ENCODE measurements at places on chromosomes 6 and 20.

DNA sequence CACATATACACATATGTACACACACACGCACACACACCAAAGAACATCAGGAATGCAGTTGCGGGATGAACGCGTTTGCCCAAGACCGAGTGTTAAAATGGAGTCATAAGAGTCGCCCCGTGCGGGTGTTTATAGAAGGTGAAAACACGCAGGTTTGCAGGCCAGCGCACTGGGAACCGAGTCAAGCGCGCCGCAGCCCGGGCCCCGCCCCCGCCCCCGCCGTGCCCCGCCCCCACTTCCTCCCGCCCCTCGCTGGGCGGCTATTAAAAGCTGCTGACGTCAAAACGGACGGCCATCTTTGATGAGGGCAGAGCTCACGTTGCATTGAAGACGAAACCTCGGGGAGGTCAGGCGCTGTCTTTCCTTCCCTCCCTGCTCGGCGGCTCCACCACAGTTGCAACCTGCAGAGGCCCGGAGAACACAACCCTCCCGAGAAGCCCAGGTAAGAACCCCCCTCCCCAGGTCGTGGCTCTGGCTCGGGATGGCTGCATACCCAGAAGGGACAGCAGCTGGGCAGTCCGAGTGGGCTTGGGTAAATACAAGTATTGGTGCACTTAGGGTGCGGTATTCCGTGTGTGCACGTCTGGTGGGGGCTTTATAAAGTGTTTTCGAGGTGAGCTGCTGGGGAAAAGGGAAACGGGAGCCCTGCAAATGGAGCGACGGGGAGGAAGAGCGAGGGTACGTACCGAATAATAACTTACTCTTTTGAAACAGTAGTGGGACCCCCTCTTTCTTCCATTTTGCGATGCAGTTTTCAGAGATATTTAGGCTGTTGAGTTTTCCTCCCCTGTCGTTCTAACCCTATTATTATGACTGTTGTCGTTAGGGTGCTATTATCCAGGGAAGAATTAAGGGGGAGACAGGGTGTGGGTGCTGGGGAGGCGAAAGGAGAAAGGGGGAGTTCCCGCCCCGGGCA, at the start of gene SNAP25:
Gene SNAP25, plus strand, starts transcription at position 295 of the 916 bp plus-strand sequence. CDS start 56,662 bp downstream, outside the sequence.
- peak; percentile 77 for DNase-seq

- peak; percentile 31 for DNase-seq
These were observed 118.7 kb downstream of the TBX18 start for GRCh38 chr6:84645563-84646266.

- peak; percentile 29 for DNase-seq
These were observed 81.7 kb downstream of the COL9A1 start for GRCh38 chr6:70221025-70221714.

DNA sequence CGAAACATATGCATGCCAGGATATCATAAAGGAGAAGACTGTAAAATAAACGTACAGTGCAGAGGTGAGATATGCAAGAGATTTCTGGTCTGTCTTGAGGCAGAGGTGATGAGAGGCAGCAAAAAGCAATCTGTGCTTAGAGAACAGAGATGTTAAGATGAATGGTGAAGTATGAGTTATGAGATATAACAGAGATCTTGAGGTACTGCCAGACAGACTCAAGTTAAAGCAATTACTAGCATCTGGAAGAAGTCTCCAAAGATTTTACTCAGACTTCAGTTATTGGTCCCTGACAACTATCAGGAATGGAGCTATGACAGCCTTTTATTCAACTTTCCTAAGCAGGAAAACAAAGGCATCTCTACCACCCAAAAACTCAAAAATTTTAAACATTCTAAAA, 122.8 kb upstream of the DST start:
- DNase-seq, result no peak

DNA sequence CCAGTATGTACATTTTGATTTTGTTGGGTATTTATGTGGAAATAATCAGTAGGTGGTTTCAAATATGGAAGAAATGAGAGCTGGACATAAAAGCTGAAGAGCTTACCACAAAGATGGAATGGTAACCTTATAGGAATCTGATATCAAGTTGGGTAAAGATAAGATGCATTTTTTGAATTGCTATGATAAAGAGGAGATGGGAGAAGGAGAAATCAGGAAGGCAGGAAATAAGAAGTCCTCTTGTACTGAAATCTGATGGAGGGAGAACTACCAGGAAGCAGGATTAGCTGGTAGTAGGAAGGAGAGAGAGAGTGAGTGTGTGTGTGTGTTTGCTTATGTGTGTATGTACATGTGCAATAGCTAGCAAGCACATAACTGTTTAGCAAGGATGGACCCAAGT, 468.4 kb downstream of the PHF3 start:
- no peak for DNase-seq

- no peak for DNase-seq
These were observed 64.0 kb downstream of the STXBP5 start for GRCh38 chr6:147268254-147268653.

- DNase-seq, result no peak
These were observed 26.9 kb downstream of the SLCO4A1 start for GRCh38 chr20:62669249-62669648.

DNA sequence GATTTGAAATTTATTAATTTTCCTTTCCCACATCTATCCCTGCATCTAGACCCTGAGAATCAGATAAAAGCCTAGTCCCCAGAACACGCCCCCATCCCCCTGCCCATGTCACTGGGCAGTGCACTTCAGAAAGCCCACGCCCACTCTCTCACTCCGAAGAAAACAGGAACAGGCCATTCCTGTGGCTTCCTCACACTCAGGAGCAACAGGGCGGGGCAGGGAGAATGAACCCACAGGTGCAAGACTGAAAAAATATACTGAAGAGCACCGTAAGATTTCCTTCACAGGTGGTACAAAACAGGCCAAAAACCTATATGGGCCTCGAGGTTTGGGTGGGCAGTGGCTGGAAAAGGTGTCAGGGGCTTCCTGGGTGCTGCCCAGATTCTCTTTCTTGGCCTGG, 3.4 kb downstream of the OXT start:
- no peak for DNase-seq

- DNase-seq, result no peak
These were observed 154.4 kb downstream of the BMP2 start for GRCh38 chr20:6921717-6922386.

GRCh38 chr20:38392356-38392755, 42.8 kb downstream of the SNHG17 start:
- DNase-seq, result no peak

DNA sequence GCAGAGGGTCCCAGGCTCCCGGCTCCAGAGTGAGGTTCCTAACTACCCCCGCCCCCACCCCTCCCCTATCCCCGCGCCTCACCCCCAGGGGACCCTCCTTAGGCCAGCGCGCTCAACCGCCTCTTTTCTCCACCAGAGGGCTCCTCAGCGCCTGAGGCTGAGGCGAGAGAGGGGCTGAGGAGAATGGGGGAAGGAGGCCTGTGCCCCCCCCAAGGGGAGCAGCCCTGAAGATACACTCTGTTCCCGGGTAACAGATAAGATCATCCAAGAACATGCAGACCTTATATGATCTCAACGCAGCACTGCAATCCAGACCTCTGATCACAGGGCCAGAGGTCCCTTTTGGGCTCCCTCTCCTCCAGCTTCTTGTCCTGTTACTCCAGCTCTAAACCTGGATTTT, 43.3 kb upstream of the MRPS10 start:
- DNase-seq, result peak; percentile 12

DNA sequence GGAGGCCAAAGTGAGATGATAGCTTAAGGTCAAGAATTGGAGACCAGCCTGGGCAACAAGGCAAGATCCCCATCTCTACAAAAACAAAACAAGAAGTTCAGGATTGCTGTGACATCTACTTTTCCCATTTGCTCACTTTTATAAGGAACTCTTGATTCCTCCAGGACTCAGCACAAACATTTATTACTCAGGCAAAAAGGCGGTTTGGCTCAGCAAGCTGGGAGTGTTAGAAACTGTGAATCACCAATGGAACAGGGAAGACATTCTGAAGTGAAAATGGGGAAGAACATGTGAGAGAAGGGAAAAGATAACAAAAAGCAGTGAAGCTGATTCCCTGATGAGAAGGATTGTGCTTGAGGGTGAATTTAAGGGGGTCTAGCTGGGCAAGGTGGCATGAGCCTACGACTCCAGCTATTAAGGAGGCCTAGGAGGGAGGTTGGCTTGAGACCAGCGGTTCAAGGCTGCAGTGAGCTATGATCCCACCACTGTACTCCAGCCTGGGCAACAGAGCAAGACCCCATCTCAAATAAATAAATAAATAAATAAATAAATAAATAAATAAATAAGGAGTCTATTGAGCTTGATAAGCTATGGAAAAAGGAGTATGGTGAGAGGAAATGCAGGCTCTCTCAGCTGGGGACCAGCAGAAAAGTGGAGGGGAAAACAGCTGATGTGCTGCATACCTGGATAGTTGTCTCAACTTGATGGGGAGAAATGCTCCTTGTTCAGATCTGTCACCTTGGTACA, 65.4 kb upstream of the HDDC2 start:
- DNase-seq, result no peak

GRCh38 chr20:33773412-33774089, 37.6 kb upstream of the CHMP4B start:
- no peak for DNase-seq

- DNase-seq, result no peak
These were observed 36.0 kb downstream of the YTHDF1 start for GRCh38 chr20:63179687-63180568.

DNA sequence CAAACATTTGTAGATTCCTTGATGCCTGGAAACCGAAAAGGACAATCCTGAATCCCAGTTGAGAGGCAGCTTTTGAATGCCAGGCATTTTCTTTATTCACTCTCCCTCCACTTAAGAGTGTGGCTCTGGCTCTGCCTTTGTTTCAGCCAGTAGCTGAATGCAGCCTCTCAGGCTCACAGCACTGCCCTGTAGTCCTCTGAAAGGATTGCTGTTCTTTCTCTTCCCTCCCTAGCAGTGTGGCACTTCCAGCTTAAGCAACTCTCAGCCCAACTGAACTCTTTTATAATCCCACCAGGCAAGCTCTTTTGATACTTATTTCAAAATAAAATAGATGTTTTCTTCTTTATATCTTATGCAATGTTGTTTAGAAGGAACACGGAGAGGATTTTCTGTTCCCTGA, 415.6 kb downstream of the GJA1 start:
- DNase-seq, result no peak

DNA sequence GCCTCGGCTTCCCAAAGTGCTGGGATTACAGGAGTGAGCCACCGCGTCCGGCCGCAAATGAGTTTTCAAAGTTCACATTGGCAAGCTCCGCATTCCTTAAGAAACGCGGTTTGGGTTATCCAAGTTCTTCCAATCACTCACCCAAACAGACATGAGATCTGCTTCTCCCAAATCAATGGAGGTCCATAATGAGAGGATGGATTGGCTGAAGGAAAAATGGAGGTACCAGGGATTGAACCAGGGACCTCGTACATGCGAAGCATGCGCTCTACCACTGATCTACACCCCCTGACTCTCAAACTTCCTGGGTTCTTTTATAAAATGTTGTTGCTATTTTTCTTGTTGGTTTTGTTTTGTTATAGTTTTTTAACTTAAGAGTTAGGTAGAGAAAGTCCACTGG, 170.0 kb downstream of the GPX5 start:
- no peak for DNase-seq

GRCh38 chr20:8039042-8039441, 19.5 kb upstream of the TMX4 start:
- no peak for DNase-seq

DNA sequence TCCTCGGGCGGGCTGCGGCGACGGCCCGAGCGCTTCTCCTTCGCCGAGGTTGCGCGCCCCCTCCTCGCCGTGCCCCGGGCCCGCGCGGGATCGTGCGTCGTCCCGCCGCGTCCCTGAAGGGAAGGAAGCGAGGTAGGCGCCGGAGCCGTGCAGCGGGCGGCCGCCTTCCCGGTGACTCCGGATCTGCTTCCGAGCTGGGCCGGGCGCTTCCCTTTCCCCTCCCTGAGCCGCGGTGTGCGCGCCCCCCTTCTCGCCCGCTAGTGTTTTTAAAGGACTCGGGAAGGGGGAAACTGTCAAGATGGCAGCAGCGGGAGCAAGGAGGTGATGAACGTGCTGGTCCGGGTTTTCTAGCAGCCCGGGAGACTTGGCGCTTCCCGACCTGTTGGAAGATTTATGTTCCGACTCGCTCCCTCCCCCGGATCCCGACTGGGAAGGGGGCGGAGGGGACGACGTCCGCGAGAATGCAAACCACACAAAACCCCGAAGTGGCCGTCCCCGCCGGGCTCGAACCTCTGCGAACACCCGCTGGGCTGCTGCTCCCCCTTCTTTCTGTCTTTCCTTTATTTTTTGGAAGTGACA, 744 bp upstream of the FOXO3 start:
- peak; percentile 85 for DNase-seq

DNA sequence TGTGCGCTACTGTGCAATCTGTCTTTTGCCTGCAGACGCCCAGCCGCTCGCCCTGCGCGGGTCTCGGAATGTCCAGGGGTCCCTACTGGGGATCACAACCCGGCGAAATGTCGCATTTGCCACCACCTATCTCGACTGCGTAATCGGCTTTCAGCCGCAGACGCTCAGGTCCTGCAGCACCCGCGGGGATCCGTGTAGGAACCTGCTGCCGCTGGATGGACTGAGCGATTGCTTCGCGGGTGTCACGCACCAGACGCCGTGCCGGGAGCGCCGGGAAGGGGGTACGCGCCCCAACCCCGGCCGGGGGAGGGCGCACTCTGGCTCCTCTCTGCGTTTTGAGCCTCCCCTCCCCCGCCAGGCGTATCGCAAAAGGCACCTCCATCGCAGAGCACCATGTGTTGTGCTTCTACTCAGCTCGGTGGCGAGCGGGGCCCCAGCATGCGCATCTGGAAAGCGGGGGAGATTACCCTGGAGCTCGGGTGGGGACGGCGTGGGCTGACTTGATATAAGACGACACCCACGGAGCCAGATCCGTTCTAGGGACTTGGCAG, 747 bp upstream of the PTPRA start:
- DNase-seq, result peak; percentile 58

DNA sequence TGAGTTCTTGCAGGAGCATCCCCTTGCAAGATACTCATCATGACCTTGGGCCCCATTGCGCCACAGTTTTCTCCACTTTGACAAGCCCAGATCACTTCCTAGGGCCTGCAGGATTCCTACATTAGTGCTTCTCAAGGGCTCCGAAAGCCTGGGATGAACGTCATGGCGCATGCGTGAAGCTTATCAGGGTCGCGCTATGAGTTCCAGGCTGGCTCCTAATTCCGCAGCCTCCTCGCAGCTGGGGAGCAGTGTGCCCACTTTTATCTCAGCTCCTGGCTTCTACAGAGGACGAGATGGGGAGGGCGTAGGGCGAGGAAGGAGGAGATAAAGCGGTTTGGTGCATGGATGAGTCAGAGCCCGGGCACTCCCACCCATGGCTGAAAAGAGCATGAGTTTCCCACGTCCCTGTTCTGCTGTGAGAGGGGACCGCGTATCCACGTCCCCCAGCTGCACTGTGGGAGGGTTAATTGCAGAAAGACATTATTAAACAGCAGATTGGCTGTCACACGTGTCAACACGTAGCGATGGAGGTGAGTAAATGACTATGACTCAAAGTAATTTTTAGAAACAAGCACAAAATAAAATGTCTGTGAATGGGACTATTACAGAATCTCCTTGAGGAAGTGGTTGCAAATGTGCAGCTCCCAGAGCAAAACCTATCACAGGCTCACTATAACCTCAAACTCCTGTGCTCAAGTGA, 72.9 kb upstream of the DSP start:
- DNase-seq, result no peak

GRCh38 chr6:75906871-75907270, 157.8 kb downstream of the MYO6 start:
- no peak for DNase-seq
